ENCODE measurements at places on chromosomes 4 and X.

DNA sequence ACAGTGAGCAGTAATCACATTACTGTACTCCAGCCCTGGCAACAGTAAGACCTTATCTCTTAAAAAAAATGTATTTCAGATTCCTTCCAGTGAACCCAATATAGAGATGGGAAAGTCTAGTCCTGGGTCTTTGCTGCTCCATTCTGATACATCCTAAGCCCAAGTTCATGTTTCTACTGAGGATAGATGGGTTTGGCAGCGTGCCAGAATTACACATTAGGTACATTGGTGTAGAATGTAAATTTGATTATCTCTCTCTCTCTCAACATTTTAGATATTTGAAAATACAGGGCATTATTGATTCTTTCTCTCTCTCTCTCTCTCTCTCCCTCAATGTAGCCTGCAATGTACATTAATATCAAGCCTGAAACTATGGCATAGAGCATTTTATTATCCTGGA, 43.5 kb upstream of the ZNF330 start:
- DNase-seq: no peak

- no peak for DNase-seq
These were observed 140.8 kb downstream of the OPHN1 start for GRCh38 chrX:68292471-68292870.

- DNase-seq: no peak
These were observed 252.6 kb downstream of the NDST4 start for GRCh38 chr4:114860786-114861185.

DNA sequence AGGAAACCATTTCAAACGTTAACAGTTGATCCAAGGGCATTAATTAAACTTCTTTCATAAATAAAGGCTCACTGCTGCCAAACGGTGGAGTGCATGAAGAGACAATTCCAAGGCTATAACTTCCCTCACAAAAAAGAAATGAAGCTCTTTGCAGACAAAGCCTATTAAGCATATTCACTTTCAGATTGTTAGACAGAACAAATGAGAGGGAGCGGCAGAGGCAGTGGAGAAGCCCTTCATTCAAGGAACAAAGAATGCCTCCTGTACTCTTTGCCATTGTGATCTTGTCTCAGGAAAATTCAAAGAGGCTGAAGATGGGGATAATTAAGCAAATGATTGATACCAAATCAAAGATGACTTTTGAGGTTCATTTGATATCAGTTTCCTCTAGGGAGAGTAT, 370.5 kb upstream of the FAT1 start:
- DNase-seq: no peak

- no peak for DNase-seq
These were observed 886 bp upstream of the WWC2 start for GRCh38 chr4:183098019-183098722.

GRCh38 chr4:155161357-155161756, 47.1 kb upstream of the NPY2R start:
- DNase-seq: no peak

DNA sequence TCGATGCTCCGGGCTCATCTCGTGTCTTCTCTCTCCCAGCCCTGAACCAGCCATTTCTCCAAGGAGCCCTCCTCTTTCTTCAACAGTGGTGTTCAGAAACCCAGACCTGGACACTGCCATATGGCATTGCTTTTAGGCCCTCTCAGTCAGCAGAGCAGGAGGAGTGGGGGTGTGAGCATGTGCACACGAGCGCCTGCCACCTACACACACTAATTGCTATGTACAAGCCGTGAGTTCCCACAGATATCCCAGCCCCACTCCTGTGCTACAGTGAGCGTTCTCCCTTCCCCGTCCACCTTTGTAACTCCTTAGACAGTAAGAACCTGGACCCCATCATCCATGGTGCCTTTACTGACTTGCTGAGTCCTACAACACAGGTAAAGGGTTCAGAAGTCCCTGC, 53.8 kb downstream of the TNIP2 start:
- no peak for DNase-seq

GRCh38 chr4:153728151-153728550, 31.7 kb downstream of the RNF175 start:
- no peak for DNase-seq

GRCh38 chrX:53563324-53563723, 123.2 kb downstream of the HUWE1 start:
- DNase-seq: no peak

GRCh38 chr4:183146478-183146877, 47.4 kb downstream of the WWC2 start:
- DNase-seq: no peak

DNA sequence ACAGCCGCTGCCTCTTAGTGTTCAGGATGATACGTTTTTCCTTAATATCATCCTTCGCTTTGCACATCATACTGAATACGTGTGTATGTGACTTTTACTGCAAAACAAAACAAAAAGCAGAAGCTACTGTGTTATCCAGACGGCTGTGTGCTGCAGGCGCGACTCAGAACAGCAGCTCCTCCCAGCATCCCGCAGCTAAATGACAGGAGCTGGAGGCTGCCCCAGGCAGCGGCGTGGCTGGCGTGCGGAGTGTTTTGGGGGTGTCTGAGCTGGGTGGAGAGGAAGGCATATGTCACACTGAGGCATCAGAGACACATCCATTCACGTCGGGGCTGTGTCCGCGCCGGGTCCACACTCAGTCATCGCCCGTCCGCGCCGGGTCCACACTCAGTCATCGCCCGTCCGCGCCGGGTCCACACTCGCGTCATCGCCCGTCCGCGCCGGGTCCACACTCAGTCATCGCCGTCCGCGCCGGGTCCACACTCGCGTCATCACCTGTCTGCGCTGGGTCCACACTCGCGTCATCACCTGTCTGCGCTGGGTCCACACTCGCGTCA, 16.6 kb downstream of the PCGF3 start:
- DNase-seq: no peak

DNA sequence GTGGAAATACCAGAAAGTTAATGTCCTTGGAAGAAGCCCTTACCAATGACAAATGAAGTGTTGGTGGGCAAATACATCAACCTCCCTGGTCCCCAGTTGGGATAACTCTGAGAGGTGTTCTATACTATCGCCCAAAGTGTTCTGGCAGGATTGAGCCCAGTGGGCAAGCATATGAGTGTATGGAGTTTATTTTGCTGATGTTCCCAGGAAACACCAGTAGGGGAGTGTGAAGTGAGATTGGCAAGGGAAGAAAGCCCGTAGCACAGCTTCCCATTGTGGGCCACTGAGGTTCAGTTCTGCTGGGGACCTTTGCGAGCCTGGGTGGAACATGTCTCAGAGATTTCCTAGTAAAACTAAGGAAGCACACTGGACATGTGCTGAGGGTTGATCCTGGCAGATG, 65.1 kb downstream of the ARHGAP6 start:
- no peak for DNase-seq

GRCh38 chr4:152894673-152895072, 41.5 kb upstream of the FHDC1 start:
- DNase-seq: no peak

DNA sequence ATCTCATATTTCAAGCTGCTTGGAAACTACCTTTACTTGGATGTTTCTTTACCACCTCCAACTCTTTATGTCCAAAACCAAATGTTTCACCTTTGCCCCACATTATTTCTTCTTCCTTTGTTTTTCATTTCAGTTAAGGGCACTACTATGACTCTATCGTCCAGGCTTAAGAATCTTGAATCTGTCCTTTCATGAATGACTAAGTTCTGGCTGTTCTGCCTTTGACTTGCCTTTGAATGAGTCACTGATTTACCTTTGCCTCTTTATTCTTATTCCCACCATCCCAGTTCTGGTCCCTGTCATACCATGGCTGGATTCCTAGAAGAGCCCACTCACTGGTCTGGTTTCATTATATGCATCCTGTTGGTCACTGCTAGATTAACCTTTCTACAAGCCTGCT, 30.6 kb upstream of the PLAC1 start:
- no peak for DNase-seq

GRCh38 chrX:41822892-41823291, 98.9 kb downstream of the GPR82 start:
- no peak for DNase-seq

DNA sequence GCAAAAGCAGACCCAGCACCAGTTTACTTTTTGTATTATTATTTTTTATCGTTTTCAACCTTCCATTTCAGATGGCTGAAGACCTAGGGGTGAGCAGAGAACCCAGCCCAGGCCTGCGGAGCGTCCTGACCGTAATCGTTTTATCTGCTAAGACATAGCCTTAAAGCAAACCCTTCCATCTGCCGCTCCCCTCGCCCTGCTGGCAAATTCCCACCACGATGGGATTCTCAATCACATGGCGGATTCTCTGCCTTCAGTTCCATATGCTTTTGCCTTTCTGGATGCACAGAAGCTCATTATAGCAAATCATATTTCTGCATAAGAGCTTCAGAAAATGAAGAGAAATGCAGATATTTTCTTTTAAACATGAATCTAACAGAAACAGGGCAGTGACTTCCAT, 18.6 kb upstream of the XG start:
- no peak for DNase-seq

GRCh38 chrX:13064599-13065143, 20.3 kb upstream of the FAM9C start:
- DNase-seq: no peak

DNA sequence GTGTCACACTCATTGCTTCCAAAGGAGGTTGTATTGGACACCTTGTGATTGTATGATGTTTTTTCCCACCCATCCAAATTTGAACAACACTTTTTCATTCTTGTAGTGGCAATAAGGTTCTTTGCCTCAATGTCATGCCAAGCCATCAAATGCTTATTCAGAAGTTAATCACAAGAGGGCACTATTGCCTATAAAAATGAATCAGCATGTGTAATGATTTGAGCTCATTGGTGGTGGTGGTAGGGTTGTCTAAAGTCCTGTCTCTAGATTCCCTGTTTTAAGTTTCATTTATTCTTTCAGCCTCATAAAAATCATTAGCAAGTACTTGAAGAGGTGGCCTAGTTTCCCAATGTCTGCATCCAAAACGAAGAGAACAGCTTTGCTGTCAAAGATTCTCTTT, 37.0 kb downstream of the IRS4 start:
- no peak for DNase-seq

- no peak for DNase-seq
These were observed 1023.3 kb upstream of the TENM3 start for GRCh38 chr4:181219783-181220416.

DNA sequence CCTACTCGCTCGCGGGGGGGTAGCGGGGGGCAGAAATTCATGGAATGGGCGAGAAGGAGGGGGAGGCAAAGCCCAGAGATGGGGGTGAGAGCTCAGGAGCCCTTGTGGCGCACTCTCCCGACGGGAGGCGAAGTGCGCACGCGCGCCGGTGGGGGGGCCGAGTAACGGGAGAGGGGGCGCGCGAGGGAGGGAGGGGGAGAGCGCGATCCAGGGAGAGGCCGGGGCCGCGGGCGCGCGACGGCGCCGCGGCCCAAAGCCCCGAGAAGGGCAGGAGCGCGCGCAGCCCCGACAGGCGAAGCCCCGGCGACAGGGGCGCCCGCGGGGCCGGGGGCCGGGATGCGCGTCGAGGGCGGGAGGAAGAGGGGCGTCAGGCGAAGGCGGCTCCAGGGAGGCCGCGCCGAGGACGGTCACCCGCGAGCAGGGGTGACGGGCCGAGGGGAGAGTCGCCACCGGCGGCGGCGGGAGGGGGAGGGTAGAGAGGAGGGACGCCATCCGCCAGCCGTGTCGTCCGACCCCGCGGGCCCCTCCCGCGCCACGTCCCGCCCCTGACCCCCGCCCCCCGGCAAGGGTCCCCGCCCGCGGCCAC, 421 bp downstream of the MECP2 start:
- DNase-seq: no peak

DNA sequence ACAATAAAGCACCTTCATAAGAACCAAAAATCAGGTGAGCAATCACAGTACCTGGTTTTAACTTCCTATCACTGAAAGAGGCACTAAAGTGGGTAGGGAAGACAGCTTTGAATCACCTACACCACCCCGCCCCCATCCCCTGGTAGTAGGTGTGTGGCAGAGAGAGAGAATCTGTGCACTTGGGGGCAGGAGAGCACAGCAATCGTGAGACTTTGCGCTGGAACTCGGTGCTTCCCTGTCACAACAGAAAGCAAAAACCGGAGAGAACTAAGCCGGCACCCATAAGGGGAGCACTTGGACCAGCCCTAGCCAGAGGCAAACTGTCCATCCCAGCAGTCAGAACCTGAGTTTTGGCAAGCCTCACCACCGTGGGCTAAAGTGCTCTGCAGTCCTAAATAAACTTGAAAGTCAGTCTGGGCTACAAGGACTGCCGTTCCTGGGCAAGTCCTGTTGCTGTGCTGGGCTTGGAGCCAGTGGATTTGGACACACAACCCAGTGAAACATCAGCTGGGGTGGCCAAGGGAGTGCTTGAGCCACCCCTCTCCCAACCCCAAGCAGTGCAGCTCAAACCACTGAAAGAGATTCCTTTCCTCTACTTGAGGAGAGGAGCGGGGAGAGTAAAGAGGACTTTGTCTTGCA, 32.1 kb downstream of the NDUFB11 start:
- DNase-seq: no peak

DNA sequence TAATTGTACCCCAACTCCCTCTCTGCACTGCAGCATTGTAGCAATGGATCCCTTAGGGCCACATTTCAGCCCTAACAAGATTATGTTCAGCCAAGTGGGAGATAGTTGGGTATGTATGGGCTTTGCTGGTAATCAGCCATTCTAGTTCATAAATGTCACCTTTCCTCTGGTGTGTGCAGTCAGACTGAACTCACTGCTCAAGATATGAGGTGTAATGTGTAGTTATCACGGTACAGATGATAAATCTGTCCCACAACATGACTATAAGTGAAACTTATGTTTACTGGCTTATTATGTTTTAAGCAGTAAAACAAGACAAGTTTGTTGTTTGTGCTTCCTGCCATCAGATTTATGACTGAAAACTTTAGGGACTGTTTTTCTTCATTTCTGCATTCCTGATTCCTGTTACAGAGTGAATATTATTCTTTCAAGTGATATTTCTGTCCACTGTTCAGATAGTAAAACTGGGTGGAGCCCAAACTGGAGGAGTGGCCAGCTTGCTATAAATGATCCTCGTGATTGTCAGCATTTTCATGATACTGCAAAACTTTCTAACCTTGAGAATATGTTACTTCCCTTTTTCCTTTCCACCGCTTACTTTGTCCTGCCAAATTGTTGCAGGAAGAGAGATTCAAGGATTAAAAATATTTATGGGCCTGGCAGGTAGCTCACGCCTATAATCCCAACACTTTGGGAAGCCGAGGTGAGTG, 44.9 kb downstream of the ANAPC4 start:
- DNase-seq: no peak

DNA sequence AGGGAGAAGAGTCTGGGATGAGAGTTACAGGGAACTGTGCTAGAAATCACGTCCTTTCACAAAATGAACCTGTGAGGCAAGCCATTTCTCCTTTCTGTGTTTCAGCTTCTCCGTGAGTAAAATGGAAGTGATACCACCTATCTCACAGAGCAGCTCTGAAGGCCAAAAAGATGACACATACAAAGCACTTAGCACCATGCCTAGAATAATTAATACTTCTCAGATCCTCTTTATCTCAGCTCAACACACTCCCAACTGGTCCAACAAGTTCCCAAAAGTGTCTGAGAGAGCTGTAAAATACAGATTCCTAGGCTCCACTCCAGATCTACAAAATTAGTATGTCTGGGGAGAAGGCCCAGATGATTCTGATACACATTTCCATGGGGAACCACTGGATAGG, 38.3 kb downstream of the LHFPL1 start:
- no peak for DNase-seq

Data from cortex of kidney (tissue), 1 donor.